ENCODE measurements at places on chromosomes 4 and X.

GRCh38 chr4:174564529-174564928, 42.2 kb upstream of the HPGD start:
- DNase-seq, result no peak

GRCh38 chrX:108186811-108187210, 95.2 kb downstream of the ATG4A start:
- DNase-seq, result no peak

- no peak for DNase-seq
Measured at GRCh38 chrX:124415115-124415800, 68.9 kb downstream of the SH2D1A start.

DNA sequence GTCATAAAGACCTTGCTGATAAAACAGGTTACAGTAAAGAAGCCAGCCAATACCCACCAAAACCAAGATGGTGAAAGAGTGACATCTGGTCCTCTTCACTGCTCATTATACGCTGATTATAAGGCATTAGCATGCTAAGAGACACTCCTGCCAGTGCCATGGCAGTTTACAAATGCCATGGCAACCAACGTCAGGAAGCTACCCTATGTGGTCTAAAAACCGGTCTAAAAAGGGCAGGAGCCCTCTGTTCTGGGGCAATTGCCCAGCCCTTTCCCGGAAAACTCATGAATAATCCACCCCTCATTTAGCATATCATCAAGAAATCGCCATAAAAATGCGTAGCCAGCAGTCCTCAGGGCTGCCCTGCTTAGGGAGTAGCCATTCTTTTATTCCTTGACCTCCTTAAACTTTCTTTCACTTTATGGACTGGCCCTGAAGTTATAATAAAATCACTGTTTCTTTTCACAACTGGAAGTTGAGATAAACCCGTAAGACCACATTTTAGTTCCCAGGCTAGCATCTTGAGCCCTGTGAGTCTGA, 260.5 kb upstream of the FAT1 start:
- no peak for DNase-seq

DNA sequence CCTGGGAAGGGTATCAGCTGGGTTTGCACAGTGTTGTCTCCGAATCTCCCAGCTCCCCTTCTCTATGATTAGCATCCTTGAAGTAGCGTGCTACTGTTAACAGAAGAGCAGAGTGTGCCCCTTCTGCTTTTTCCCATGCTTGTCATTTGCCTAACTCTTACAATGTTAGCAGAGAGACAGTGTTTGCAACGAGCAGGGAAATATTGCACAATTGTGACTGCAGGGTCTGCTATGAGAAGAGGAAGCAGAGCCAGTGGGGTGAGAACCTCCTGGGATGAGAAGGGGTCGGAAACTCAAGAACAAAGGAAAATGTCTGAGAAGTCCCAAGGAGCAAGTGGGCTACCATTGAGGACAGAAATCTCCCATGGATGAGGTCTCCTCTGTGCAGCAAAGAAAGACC, 7.8 kb upstream of the CHRNA9 start:
- DNase-seq, result no peak

DNA sequence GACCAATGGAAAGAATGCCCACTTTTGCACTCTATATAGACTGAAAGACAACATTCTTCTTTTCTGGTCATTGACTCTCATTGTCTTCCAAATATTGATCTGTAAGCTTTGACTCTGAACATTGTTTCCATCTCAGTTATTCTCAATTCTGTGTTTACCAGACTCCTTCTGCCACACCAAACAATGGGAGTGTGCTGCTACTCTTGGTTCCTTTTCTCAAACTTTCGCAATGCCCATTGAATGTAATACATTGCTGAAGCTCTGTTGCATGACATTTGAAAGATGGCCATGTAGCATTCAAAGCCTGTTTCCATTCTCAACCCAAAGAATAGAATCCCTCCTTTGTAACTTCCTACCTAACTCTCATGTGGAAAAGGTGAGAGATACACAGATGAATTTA, 136.2 kb downstream of the BTC start:
- DNase-seq, result no peak
